ENCODE measurements at places on chromosomes 2 and 18. TPM values are rescaled to one million over a fixed set of nuclear protein-coding genes. Genes with fewer than 3 reads are reported as not detected.

The LBX2 gene
- 0.18 TPM for total RNA-seq

The UGT1A10 gene
- total RNA-seq = not detected

The SLC9A4 gene
- total RNA-seq = not detected

The STAT4 gene
- total RNA-seq = 0.28 TPM

The POTEI gene
- not detected for total RNA-seq

The GLS gene
- total RNA-seq = 279 TPM
